Endothelial cell (in vitro differentiated cells): ENCODE measurements at places on chromosomes 5 and 9. TPM values are rescaled to one million over a fixed set of nuclear protein-coding genes. Genes with fewer than 3 reads are reported as not detected.

The OBP2B gene
- not detected for total RNA-seq

The STOM gene
- 16.1 TPM for total RNA-seq

The GLRA1 gene
- total RNA-seq, result not detected

The CTSV gene
- 20.4 TPM for total RNA-seq

The TEX10 gene
- 43.5 TPM for total RNA-seq

The TYRP1 gene
- total RNA-seq, result 0.23 TPM

The NUTM2G gene
- not detected for total RNA-seq

The CDKN2B-AS1 gene
- total RNA-seq, result 0.36 TPM

- no peak for DNase-seq
- no peak overlapping the region for H3K27ac ChIP-seq
- peaks cover 4% of the 10 kb centered on the region for H3K27me3 ChIP-seq
- H3K4me3 ChIP-seq, result no peak overlapping the region
- H3K36me3 ChIP-seq, result no peaks in the 10 kb centered on the region
These were observed 200.0 kb downstream of the MELK start for GRCh38 chr9:36772449-36773403.

DNA sequence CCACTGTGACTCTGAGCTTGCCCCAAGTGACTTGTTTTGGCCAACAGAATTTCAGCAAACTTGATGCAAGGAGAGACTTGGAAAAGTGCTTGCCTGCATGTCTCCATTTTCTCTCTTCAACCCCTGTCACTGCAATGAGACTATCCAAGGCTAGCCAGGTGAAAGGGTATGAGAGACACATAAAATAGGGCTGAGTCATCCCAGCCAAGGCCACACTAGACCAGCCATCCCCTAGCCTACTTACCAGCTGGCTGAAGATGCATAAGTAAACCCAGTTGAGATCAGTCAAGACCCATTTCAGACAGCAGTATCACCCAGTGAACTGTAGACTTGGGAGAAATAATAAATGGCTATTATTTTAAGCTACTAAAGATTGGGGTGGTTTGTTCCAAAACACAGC is 52.9 kb upstream of the VLDLR start:
- no peak for DNase-seq
- no peak overlapping the region for H3K4me3 ChIP-seq
- H3K27me3 ChIP-seq, result peaks cover 3% of the 10 kb centered on the region

DNA sequence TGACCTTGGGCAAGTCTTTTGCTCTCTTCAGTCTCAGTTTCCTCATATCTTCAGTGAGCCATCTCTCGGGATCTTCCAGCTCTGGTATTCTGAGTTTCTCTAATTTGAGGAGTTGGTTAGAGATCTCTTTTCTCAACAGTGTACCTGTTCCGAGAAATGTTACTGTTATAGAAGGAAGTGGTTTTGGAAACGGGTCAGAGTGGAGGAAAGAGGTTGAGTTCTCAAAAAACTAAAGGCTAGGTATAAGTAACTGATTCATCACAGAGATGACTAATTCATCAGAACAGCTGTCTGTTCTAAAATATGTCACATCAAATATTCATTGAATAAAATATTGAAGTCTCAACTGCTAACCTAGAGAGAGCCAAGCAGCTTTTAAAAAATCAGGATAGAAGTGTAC is 106.6 kb downstream of the PALM2AKAP2 start:
- peaks cover 3% of the 10 kb centered on the region for H3K4me1 ChIP-seq
- no peaks in the 10 kb centered on the region for H3K27me3 ChIP-seq
- DNase-seq, result no peak
- no peaks in the 10 kb centered on the region for H3K36me3 ChIP-seq

- H3K4me1 ChIP-seq, result peaks cover 12% of the 10 kb centered on the region
- H3K4me3 ChIP-seq, result no peak overlapping the region
- peaks cover 6% of the 10 kb centered on the region for H3K27me3 ChIP-seq
These were observed 22.6 kb downstream of the DUSP1 start for GRCh38 chr5:172748341-172748843.

GRCh38 chr5:26492906-26493459 is 545.4 kb downstream of the CDH9 start:
- H3K27ac ChIP-seq, result no peak overlapping the region
- H3K4me1 ChIP-seq, result no peaks in the 10 kb centered on the region
- no peak overlapping the region for H3K4me3 ChIP-seq
- DNase-seq, result no peak
- no peaks in the 10 kb centered on the region for H3K27me3 ChIP-seq

- H3K4me1 ChIP-seq, result peaks cover 9% of the 10 kb centered on the region
- DNase-seq, result no peak
- no peaks in the 10 kb centered on the region for H3K36me3 ChIP-seq
- H3K4me3 ChIP-seq, result no peak overlapping the region
- peaks cover 5% of the 10 kb centered on the region for H3K27me3 ChIP-seq
- no peak overlapping the region for H3K27ac ChIP-seq
These were observed 36.3 kb downstream of the ELL2 start for GRCh38 chr5:95925378-95925744.

GRCh38 chr9:97717866-97718265 is 20.7 kb upstream of the XPA start:
- H3K4me1 ChIP-seq, result no peaks in the 10 kb centered on the region
- H3K27ac ChIP-seq, result no peak overlapping the region
- peaks cover 2% of the 10 kb centered on the region for H3K27me3 ChIP-seq
- H3K36me3 ChIP-seq, result peaks cover 4% of the 10 kb centered on the region
- H3K4me3 ChIP-seq, result no peak overlapping the region

DNA sequence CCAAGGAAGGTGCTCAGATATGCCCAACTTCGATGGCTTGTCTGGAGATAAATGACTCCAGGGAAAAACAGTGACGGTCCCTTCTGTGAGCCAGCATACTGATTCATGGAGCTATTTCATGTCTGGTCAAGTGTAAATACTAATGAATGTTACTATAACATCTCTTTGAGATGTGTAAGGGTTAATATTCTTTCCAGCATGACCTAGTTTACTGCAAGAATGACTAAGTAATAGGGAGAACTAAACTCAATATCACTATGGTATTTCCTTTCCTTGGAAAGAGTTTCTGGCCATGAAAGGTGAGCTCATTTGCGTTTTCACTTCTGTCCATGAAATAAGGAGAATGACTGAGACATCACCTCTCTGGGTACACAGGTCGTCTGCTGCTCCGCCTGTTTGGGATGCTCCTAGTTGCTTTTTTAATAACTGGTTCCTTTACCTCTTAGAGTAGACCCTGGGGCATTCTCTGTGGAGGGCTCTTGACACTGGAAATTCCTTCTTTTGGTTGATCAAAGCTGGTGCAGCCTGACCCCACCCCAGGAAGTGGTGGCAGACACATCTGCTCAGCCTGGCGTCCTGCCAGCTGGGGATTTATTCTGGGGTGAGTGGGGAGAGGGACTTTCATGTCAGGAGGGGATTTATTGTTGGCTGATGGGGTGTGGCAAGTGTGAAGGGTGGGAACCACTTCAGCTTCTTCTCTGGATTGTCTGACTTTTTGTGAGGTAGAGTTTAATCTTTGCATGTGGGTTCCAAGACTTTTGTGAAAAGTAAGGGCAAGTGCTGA is 250.0 kb upstream of the MPDZ start:
- H3K36me3 ChIP-seq, result peaks cover 8% of the 10 kb centered on the region
- DNase-seq, result no peak
- peak overlapping the region; percentile 75 for H3K27ac ChIP-seq
- peaks cover 3% of the 10 kb centered on the region for H3K27me3 ChIP-seq

- no peaks in the 10 kb centered on the region for H3K4me1 ChIP-seq
- H3K4me3 ChIP-seq, result no peak overlapping the region
- no peaks in the 10 kb centered on the region for H3K36me3 ChIP-seq
- no peak for DNase-seq
- H3K27ac ChIP-seq, result no peak overlapping the region
These were observed 25.6 kb downstream of the CEP78 start for GRCh38 chr9:78261403-78262001.

DNA sequence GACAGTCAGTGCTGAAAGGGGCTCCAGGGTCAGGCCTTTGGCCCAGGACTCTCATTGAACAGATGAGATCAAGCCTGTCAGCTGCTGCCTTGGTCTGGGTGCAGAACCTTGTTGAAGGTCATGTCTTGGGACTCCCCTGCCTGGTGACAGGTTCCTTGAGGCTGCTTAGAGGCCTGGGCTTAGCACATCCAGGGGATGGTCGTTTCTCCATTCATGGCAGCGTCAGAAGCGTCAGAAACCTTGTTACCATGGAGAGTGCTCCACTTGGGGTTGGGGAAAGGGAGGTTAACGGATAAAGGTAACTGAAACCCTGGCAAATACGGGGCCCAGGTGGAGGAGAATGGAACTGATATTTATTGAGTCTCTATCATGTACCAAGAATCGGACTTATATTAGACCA is 8.8 kb downstream of the ARPC5L start:
- H3K4me3 ChIP-seq, result peak overlapping the region; percentile 98
- H3K4me1 ChIP-seq, result peaks cover 40% of the 10 kb centered on the region
- H3K27ac ChIP-seq, result peak overlapping the region; percentile 67
- peaks cover 21% of the 10 kb centered on the region for H3K36me3 ChIP-seq

DNA sequence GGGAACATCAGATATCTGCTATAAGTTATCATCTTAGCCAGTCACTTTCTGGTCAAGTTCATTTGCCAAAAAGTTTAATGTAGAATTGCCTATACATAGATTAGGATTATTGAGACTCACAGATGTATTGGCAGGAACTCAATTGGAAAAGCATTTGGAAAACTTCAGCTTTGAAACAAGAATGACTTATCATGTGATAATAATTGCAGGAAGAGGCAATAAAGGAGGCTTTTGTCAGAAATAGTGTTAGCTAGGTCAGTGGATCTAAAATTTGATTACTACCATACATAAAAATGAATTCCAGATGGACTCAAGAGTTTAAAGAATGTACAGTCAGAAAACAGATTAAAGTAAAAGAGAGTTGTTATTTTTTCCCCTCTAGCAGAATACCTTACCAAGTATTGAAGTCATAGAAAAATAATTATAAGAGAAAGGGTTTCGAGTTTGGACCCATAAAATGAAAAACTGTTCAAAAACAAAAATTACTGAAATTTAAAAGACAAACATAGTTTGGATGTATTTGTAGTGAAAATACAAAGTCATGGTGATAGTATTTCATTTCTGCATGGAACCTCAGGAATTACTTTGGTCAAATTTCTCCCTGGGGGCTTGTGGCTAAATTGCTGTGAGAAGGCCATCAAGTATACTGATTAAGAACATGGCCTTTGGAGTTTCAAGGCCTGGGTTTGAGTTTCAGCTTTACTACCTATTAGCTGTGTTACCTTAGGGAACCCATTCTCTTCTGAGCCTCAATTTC is 159.9 kb downstream of the TMEM38B start:
- no peak overlapping the region for H3K4me3 ChIP-seq
- peaks cover 9% of the 10 kb centered on the region for H3K4me1 ChIP-seq
- no peaks in the 10 kb centered on the region for H3K36me3 ChIP-seq
- H3K27ac ChIP-seq, result no peak overlapping the region

GRCh38 chr5:150058480-150059126 is 27.8 kb downstream of the CSF1R start:
- no peak overlapping the region for H3K27ac ChIP-seq
- H3K27me3 ChIP-seq, result peaks cover 12% of the 10 kb centered on the region
- peaks cover 6% of the 10 kb centered on the region for H3K4me1 ChIP-seq
- H3K36me3 ChIP-seq, result peaks cover 13% of the 10 kb centered on the region
- no peak overlapping the region for H3K4me3 ChIP-seq

GRCh38 chr5:145979270-145980223 is 43.2 kb downstream of the SH3RF2 start:
- no peak overlapping the region for H3K4me3 ChIP-seq
- H3K27ac ChIP-seq, result no peak overlapping the region
- peaks cover 3% of the 10 kb centered on the region for H3K27me3 ChIP-seq
- no peaks in the 10 kb centered on the region for H3K36me3 ChIP-seq
- no peak for DNase-seq
- no peaks in the 10 kb centered on the region for H3K4me1 ChIP-seq

- no peak overlapping the region for H3K4me3 ChIP-seq
- H3K27ac ChIP-seq, result no peak overlapping the region
- H3K27me3 ChIP-seq, result peaks cover 5% of the 10 kb centered on the region
These were observed 9.6 kb upstream of the AMBP start for GRCh38 chr9:114087721-114088120.

- no peak overlapping the region for H3K27ac ChIP-seq
- DNase-seq, result no peak
- H3K4me1 ChIP-seq, result peaks cover 76% of the 10 kb centered on the region
- peaks cover 12% of the 10 kb centered on the region for H3K36me3 ChIP-seq
These were observed 29.5 kb upstream of the TGFBR1 start for GRCh38 chr9:99075246-99075912.
